ENCODE measurements at places on chromosomes 7 and 10. TPM values are rescaled to one million over a fixed set of nuclear protein-coding genes. Genes with fewer than 3 reads are reported as not detected.
A peak's percentile ranks its signal among the peaks of the same experiment; 100 is the strongest.

GRCh38 chr10:100518761-100519241 is 860 bp downstream of the SEC31B start:
- DNase-seq = peak; percentile 80

The GFRA1 gene
- 1.0 TPM for total RNA-seq

The CUZD1 gene
- 3.6 TPM for total RNA-seq

DNA sequence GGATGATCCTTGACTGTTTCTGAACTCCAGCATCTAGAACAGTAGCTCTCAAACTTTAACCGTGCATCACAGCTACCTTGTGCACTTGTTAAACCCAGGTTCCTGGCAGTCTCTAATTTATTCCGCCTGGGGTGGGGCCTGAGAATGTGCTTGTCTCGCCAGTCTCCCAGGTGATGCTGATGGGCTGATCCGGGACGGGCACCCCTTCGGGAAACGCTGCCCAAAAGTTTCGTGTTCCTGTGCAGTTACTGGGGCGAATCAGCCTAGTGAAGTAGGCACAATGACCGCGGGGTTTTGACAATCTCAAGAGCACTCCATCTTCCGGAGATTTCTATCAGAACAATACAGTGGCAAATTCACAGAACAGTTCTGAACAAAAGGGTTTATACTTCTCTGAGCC is 29.9 kb downstream of the ADCYAP1R1 start:
- no peak for DNase-seq

GRCh38 chr10:80855348-80855971 is 317.8 kb downstream of the SH2D4B start:
- no peak for DNase-seq

GRCh38 chr10:131729938-131730660 is 170.7 kb upstream of the PPP2R2D start:
- DNase-seq = peak; percentile 4

DNA sequence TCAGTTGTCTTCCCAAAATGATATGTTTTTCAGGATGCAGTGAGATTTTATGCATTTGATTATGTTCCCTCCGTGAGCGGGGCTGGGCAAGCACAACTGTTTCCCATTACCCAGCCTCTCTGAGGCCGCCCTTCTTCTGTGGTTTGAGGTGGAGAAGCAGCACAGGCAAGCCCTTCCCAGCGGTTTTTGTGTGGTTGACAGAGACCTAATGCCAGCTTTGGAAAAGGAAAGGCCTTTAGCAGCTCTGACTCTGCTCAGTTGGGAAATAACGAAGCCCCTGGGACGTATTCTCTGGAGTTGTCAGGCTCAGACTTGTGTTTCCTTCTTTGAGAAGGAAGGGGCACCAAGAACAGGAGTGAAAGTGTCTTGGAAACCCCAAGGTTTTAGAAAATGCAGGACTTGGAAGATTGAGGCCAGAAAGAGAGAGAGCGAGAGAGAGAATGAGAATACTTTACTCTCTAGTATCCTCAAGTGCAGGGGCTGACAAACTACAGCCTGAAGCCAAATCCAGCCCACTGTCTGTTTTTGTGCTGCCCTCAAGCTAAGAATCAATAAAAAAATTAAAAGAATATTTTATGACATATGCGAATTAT is 20.6 kb upstream of the PDCD4 start:
- no peak for DNase-seq

DNA sequence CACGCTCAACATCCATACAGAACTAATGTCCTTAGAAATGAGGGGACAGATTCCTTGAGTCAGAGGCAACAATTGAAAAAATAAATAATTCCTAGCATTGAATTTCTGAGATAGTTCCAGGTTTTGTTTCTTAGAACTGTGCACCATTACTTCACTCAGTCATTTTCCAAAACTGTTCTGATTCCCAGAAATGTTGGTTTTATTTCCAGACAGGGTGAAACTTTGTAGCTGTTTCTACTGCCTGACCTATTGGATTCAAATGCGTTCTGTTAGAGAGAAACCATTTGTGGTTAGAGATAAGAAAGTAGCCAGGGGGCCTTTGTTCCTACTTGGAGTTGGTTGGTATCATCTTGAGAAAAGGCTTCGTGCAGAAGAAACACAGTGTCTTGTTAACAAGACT is 8.1 kb upstream of the DEPP1 start:
- DNase-seq = no peak

The VWDE gene
- 1.2 TPM for total RNA-seq

DNA sequence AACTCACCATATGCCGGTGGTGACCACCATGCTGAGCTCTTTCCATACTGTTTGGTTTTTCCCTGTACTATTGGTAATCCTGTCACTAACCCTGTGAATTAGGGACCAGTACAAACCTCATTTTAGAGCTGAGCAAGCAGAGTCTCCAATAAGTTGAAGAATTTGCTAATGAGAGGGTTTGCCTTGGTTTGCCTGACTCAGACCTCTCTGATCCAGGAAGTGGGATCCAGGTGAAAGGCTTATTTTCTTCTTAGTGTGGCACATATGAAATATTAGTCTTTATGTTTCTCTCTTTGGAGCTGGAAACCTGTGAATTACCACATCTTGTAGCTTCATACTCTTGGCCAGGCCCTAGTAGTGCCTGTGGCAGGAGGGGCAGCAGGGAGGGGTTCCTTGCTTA is 114.1 kb upstream of the IGFBP3 start:
- DNase-seq = no peak

Data from colonic mucosa (tissue), 4 donors.